Activated gamma-delta T cell (primary cell): ENCODE measurements at places on chromosomes 2 and 18.

GRCh38 chr2:30026091-30027055, 105.0 kb upstream of the ALK start:
- DNase-seq = peak; percentile 4

DNA sequence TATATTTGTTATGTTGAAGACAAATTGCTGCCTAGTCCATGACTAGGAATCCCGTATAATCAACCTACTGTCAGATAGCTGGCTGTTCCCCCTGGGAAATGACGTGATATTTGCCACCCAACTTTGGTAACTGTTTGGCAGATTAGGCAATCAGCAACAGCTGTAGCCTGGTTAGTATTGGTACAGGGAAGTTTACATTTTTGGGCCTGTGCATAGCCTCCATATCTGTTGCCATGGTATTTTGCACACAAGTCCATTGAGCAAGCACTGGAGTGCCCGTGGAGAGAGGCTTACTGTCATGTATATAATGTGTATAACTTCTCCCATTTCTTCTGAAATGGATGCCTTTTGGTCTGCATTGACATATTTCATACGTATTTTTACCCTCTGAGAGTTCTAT, 27.7 kb downstream of the BIRC6 start:
- no peak for DNase-seq

DNA sequence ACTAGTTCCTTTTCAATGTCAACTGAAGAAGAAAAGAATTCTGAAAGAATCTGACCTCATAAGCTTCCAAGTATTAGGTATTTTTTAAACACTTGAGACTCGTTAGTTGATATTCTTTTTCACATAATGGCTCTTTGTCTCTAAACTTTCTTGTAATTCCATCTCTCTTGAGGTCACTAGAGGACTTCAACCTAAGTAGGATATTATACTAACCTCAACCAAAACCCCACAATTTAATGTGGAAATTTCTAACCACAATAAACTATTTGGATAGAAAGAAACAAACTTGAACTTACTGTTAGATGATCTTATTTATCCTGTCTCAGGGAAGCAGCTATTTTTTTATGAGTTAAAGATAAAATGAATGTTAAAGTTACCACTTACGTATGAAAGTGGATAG, 206.9 kb upstream of the FSIP2 start:
- DNase-seq = no peak

- DNase-seq = no peak
Observed at GRCh38 chr2:112189001-112189556, 50.9 kb downstream of the FBLN7 start.

DNA sequence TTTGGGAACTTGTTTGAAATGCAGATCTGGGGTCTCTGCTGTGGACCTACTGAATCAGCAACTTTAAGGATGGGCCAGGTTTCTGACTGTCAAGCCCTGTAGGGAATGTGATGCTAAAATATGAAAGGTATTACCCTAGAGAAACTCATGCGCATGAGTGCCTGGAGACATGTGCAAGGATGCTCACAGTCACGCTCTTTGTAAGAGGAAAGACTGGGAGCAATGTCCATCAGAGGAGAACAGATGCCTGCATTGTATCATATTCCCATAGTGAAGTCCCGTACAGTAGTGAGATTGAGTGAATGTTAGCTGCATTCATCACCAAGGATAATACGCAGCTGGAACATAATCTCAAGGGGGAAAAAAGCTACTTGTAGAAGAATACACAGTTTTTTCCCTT, 14.1 kb downstream of the ZNF407 start:
- no peak for DNase-seq

GRCh38 chr18:23922939-23923338, 91.6 kb upstream of the TTC39C start:
- no peak for DNase-seq

GRCh38 chr2:121902171-121902591, 146.7 kb downstream of the TSN start:
- no peak for DNase-seq

DNA sequence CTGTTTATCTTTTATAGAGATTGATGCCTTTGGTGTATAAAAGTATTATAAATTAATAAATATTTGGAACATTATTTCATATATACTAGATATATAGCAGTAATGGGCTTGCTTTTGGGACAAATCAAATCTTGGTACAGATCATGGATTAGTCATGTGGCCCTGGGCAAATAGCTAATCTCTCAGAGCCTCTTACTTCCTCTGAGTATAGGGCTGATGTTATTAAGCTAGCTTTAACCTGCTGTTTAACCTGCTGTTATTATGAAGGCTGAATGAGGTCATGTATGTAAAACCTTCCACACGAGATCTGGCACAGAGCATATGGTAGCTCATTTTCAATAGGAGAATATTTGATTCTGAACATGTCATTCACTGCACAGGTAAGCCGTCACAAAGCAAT, 5.7 kb downstream of the ITGB6 start:
- DNase-seq = no peak

DNA sequence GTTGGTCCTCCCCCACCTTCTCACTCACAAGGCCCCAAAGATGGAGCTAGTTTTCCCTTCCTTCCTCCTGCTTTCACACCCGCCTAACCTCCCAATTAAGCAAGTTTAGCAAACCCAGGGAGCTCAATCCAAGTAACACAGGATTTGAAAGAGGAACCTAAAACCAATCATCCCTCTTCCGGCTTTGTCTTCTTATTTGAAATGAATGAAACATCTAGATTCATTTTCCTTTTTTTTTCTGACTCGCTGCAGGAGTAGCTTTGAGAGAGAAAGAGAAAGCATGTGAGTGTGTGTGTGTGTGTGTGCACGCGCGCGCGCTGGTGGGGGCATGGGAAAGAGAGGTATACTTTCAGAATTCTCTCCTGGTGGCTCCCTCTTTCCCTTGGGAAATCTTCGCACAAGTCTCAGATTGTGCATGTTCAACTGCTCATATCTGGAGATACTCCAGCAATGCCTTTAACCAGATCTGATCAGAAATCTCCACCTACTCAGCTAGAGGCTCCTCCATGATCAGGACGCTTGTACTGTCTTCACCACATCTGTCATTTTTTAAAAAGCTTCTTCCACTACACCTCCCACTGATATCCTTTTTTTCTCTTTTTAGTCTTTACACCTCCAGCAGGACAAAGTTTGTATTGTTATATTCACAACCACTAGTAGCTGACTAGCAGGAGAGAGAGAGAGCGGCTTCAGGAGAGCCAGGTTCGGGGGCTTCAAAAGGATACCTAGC, 1.7 kb downstream of the SLC8A1 start:
- no peak for DNase-seq

- DNase-seq = no peak
Observed at GRCh38 chr18:27165412-27165811, 19.7 kb downstream of the CHST9 start.

DNA sequence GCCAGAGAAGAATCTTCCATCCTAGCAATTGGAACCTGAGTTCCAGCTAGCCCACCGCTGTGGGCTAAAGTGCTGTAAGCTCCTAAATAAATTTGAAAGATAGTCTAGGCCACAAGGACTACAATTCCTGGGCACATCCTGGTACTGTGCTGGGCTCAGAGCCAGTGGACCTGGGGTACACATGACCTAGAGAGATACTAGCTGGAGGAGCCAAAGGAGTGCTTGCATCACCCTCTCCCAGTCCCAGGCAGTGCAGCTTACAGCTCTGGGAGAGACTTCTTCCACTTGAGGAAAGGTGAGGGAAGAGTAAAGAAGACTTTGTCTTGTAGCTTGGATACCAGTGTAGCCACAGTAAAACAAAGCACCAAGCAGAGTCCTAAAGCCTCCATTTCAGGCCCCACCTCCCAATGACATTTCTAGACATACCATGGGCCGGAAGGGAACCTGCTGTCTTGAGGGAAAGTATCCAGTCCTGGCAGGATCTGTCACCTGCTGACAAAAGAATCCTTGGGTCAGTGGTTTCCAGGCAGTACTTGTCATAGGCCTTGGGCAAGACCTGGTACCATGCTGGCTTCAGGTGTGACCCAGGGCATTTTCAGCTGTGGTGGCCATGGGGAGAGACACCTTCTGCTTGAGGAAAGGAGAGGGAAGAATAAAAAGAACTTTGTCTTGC, 89.5 kb downstream of the TMEM185B start:
- DNase-seq = no peak

GRCh38 chr2:104690255-104690984, 163.5 kb upstream of the POU3F3 start:
- no peak for DNase-seq

DNA sequence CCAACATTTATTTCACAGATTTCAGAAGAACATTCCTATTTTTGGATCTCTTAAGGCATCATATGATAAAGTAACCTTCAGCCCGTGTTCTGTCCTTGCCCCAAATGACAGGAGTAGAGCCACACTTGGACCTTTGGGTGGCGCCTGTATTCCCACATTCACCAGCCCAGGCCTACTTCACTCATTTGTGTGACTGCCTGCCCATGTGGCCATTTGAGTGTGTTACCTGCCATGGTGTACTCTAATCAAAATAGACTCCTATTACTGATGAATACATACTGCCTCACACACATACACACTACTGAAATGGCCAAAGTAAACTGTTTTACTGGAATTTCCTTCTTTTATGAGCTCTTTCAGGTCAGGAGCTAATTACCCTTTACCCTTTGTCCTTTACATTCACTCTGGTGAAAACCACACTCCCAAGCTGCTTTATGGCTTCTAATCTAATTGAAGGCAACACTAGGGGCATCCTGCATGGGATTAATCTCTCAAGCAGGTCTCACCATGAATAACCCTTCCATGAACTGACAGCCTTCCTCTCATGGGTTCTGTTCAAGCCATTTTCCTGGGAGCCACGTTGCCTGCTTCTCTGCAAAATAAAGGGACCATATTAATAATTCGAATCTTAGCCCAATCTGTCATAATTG, 271.0 kb upstream of the GALNT5 start:
- no peak for DNase-seq

- DNase-seq = no peak
Observed at GRCh38 chr18:34543356-34543755, 166.7 kb upstream of the DTNA start.

- DNase-seq = no peak
Observed at GRCh38 chr2:51490576-51491234, 458.8 kb upstream of the NRXN1 start.

DNA sequence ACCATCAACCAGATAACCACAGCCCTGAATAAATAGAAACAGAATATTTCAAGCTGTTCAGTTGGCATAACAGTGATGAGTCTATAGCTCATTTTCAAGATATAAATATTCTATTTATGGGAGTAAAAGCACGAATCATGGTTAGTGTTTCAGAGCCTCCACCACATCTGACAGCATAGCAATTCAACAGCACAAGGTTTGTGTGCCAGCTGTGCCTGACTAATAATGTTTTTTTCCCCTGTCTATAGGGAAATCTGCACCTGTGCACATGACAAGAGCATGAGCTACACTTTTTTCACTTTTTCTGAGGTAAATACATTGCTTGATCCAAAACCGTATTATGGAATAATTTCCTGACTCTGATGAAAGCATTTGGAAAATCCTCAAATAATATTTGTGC, 251.3 kb downstream of the RPIA start:
- no peak for DNase-seq

- no peak for DNase-seq
Observed at GRCh38 chr2:84131278-84131830, 327.7 kb downstream of the SUCLG1 start.

GRCh38 chr18:61637905-61638595, 254.8 kb downstream of the RNF152 start:
- no peak for DNase-seq

- DNase-seq = no peak
Observed at GRCh38 chr2:231602859-231603467, 10.3 kb downstream of the TEX44 start.

DNA sequence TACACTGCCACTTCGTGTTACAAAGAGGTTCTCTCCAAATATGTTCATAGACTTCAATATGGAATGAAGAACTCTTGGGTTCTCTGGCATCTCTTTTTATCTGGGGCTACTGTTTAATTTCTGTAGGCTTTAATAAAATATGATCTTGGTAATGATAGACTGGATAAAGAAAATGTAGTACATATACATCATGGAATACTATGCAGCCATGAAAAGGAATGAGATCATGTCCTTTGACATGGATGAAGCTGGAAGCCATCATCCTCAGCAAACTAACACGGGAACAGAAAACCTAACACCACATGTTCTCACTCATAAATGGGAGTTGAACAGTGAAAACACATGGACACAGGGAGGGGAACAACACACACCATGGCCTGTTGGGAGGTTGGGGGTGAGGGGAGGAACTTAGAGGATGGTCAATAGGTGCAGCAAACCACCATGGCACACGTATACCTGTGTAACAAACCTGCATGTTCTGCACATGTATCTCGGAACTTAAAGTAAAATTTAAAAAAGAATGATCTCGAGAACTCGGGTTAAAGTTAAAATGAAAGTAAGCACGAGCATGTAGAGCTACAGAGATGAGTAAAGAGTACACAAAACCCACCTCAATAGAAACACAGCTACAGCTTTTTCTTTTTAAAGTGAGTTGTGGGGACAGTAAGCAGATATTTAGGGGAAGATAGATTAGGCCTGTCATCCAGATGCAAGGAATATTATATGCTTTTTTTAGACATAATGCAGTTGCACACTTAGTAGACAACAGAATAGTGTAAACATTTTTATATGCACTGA, 102.3 kb downstream of the SGPP2 start:
- DNase-seq = no peak

GRCh38 chr2:72173640-72174321, 26.1 kb upstream of the CYP26B1 start:
- DNase-seq = no peak
